ENCODE measurements at places on chromosomes 12 and 14.
A peak's percentile ranks its signal among the peaks of the same experiment; 100 is the strongest.

DNA sequence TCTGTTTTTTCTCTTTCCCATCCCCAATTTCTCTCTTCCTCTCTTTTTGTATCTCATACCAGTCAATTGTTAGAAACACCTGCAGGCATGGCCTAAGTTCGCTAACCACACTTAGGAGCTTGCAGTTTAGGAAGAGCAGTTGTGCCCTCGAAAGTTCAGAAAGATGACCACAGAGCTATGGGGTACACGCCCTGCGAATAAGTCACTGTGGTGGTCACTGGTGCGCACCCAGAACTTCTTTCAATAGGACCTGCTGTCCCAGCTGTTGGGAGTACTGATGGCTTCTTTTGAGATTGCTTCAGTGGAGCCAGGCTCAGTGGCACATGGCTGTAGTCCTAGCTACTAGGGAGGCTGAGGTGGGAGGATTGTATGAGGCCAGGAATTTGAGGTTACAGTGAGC lies 362.8 kb upstream of the TMTC1 start:
- DNase-seq, result no peak

DNA sequence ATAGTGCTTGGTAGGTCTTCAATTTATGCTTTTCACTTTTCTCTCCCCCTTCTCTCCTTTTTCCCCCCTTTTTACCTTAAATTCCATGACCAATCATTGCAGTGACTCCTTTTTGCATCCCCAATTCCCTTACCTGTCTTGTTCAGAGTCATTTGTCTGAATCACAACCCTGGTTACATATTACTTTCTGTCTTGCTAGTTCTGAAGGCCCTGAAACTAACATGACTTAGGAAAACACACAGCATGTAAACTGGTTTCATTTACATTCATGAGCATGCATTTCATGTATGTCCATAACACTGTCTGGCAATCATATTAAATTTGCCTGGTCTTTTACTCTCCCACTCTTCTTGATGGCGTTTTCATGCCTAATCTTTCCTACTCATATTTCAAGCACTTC lies 20.3 kb upstream of the FOXG1 start:
- no peak for DNase-seq

DNA sequence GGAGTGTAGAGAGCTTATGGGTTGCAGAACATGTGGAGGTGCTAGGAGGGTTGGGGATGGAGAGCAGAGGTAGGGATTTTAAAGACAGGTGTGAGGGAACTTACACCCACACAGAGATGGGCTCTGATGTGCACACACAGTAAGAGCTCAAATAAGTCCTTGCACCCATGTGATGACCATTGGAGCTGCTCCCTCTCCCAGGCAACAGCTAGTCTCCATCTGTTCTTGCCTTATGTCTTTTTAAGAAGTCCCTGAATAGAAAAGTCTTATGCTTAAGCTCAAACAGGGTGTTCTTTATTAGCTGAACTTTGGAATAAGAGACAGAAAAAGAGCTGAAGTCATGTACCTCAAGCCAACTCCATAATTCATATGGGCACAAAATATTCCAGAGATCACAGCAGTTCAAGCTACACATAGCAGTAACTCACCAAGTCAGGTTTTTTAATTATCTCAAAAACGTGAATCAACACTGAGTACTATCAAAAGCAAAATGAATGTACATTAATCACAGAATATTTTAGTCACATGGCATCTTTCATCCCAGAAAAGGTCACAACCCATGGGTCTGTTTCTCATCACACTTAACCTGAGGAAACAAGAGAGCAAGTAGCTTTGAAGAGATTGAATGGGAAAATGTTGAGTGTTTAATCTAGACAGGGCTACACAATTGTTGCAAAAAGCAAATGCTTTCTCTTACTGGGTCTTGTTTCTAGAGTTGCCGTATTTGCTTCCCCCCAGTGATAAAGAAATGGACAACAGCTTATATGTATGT lies 1513.6 kb upstream of the SEL1L start:
- DNase-seq, result no peak

GRCh38 chr14:89681086-89682018 lies 264.3 kb upstream of the FOXN3 start:
- DNase-seq, result no peak

DNA sequence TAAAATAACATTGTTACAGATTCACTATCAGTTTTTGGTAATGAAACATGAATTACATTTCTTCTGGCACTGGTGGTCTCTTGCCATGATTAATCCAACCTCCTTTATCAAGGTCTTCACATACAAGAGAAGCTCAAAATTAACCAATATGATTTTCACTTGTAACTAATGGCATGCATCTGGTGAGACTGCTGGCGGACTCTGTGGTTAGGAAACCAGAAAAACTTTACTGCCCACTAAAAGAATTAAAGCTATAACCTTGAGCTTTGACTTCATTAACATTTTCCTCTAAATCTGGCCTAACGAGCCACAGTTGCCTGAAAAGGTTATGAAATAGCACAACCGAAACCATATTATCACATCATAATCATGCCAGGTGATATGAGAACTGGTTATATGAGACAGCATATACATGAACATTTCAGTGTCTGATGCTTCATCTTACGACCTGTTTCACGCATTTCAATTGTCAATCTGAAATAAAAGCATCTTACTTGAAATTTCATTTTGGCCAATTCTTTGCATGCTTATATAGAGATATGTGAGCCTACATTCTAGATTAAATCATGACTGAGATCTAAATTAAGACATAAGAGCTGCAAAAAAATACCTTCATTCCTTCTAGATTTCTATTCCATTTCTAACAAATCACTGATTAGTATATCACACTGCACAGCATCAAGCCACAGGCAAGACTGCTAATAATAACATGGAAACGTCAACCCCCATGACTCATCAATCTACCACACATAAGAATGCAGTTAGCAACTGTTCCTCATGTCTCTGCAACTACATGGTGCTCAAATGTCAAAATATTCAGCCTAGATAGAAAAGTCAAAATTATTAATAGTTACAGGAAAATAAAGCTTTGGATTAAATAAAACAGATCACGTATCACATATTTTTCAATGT lies 89.3 kb downstream of the OSBPL8 start:
- DNase-seq, result no peak

DNA sequence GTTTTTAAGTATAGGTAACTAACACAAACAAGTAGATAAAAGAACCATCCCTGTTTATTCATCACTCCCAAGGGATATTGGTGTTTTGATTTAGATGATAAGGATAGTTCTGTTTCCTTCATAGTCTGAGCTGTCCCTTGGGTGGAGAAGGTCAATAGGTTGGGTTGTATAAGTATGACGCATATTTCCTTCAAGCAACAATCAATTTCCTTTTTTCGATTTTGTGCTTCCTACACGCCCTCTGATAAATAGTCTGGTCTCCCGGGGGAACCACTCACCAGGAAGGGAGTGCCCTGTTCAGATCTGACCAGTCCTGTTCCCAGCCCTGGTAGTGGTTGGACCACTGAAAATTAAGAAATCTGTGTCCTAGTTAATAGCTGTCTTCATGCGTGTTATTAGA lies 378.8 kb upstream of the FAR2 start:
- no peak for DNase-seq

DNA sequence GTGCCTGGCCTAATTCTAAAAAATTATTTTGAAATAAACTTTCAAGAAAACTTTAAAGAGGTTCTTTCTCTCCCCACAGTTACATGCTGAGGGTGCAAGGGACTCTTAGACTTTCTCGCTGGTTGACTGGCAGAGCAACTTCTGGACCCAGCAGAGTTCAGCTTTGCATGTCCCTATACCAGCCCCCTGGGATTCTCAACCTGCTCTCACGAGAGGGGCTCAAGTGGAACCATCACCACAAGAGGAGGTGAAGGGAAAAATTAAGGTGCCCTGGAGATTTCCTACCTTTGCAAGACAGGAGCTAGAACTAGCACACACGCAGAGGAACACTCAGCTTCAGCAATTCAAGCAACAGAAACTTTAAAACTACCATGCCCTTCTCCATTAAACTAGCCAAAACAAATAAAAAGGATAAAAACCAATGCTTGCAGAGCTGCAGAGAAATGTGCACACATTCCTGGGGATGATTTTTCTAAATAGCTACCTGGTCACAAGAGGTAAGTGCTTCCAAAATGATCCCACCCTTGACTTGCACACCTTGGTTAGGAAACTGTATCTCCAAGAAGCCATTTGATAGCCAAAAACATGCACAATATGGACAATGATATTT lies 2.5 kb downstream of the HVCN1 start:
- DNase-seq, result no peak

- DNase-seq, result no peak
Observed at GRCh38 chr12:64652346-64652745, 42.1 kb downstream of the RASSF3 start.

- DNase-seq, result no peak
Observed at GRCh38 chr14:22420598-22421186, 168.3 kb downstream of the DAD1 start.

DNA sequence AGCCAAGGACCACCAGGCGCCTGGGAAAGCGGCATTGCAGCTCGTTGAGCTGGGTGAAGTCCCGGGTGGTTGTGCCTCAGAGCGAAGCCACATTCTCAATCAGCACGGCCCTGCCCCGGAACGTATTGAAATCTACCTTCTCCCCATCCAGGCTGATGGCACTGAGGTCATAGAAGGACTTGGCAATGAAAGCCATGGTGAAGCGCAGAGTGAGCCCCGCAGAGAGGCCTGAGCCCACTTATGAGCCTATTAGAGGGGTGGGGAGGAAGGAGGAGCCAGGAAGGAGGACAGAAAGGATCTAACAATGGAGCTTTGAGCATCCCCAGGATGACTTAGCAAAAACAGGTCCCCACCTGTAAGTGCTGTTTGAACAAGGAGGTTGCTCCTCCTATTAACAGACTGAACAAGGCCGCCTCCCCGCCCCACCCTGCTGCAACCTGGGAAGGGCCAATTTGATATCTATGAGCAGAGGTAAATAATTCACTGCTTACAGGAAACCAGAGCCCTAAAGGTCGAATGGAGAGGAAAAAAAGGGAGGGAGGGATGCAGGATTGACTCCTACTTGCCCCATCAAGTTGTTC lies at the start of gene GPX2:
TSS of gene GPX2 (minus strand) at position 215 of the 581 bp plus-strand sequence. CDS start at position 196, 19 bp downstream.
- DNase-seq, result peak; percentile 61

DNA sequence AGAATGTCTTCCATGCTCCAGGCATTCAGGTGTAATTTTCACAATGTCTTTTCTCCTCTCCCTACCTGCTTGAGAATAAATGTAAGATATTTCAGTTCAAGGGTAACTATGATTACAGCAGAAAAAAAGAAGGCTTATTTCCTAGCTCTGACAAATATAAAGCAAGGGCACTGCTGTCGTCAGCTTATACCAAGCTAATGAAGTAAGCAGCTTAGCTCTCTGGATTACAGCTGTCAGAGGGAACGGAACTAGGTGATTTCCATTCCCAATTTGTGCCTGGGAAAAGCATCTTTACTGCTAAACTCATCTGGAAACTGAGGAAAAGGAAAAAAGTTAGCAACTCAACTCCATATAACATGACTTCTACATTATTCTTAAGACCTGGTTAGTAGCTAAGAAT lies 56.5 kb downstream of the ZFYVE26 start:
- no peak for DNase-seq

- DNase-seq, result no peak
Observed at GRCh38 chr12:120537856-120538220, 3.7 kb downstream of the RNF10 start.

GRCh38 chr12:75542942-75543341 lies 31.5 kb upstream of the KRR1 start:
- no peak for DNase-seq
